Ureter (tissue), 1 donor: ENCODE measurements at places on chromosomes 5 and 9. TPM values are rescaled to one million over a fixed set of nuclear protein-coding genes. Genes with fewer than 3 reads are reported as not detected.

DNA sequence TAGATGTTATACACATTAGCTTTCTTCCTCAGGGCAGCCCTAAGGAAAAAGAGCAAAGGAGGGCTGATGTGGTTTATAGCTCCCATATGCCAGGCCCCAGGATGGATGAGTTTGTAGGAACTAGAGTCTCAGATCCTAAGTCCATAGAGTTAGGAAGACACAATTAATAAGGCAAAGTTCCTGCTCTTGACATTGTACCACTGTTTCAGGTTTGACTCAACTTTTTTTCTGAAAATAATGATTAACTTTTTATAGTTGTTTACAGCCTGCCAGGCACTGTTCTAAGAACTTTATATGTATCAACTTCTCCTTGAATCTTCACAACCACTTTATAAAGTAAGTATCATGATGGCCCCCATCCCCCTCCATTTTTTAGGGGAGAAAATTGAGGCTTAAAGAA lies 339.5 kb downstream of the PDE4D start:
- DNase-seq: no peak

DNA sequence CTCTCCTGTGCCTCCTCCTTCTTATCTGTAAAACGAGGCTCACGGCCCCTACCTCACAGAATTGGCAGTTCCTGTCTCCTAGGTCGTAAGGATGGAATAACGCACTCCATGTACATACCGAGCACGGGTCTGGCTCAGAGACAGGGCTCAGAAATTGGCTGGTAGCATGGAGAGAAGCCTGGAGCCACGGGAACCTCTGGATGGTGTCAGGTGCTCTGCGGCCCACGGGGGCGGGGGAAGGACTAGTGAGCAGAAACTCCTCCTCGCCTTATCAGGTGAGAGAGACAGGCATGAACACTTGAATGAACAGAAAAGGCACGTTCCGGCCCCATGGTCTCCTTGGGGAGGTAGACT lies 15.4 kb upstream of the C5orf47 start:
- DNase-seq: no peak

DNA sequence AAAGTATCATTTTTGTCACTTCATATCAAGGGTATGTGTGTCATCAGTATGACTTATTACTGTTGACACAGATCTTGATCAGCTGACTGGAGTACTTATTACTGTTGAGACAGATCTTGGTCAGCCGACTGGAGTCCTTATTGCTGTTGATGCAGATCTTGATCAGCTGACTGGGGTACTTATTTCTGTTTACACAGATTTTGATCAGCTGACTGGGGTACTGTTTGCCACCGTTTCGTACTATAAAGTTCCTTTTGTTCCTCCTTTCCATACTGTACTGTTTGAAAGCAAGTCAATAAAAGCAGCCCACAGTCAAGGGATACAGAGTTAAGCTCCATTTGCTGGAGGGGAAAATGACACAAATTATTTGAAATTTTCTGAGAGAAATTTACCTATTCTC lies 347.3 kb downstream of the CDH12 start:
- no peak for DNase-seq

The LOX gene
- 6.5 TPM for total RNA-seq
